ENCODE measurements at places on chromosomes 11 and 22. TPM values are rescaled to one million over a fixed set of nuclear protein-coding genes. Genes with fewer than 3 reads are reported as not detected.

GRCh38 chr11:85123752-85124231, 503.4 kb downstream of the DLG2 start:
- DNase-seq = no peak

DNA sequence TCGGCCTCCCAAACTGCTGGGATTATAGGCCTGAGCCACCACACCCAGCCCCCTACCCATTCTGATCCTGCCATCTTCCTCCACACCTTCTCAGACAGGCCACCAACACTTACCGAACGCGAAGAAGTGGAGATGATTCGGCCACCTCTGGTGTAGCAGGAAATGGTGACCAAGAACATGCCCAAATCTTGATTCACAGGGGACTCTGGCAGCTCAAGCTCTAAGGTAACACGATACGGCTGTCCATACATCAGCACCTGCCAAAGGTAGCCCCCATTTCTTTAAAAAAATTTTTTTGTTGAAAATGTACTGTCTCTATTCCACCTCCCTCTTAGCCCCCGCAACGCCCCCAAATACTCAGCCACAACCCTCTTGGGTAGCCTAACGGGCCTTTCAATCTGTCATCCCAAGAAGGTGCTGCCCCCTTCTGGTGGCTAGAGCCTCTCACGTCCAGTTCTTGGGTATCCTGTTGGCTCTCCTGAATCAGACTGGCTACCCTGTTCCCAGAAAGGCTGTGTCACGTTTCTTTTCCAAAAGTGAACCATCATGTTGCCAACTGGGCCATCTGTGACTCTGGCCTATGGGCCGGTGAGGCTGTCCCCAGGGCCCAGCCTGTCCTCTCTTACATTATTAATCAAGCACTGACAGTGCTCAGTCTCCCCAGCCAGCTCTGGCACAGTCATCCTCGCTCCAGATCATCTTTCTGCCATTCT, 5.3 kb upstream of the LRRN4CL start:
- peak; percentile 25 for DNase-seq

GRCh38 chr11:90874281-90874680, 651.4 kb upstream of the CHORDC1 start:
- DNase-seq = no peak

DNA sequence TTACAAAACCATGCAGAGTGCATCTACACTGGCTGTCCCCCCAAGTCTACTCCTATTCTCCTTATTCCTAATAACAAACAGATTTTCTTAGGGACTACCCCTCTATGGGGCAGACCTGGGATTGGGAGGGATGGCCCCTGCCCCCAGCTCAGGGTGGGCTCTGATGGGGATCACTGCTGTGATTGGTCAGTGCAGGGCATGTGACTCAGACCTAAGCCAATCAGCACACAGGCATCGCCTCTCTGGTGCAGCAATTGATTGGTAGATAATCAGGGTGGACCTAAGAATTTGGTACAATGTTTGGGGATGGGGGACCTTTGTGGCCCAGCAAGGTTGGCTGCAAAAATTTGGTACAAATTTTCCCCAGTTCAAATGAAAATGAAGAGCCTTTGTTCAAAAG, 57.2 kb upstream of the SHANK2 start:
- no peak for DNase-seq

DNA sequence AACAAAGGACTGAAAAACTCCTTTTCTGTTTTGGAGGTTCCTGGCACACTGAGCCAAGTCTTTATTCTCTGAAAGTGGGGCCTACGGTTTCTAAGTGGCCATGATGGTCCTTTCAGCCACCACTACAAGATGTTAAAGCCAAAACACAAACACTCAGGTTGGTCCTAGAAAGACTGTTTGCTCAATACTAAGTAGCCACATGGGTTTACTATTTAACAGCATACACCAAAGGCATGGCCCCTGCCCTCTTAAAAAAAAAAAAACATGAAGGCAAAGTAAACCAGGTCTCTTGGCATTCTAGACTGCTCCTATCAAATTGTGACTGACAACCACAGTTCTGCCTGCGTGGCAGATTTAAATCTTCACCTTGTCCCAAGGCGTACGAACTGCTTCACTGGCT, 123.6 kb upstream of the BID start:
- DNase-seq = no peak

DNA sequence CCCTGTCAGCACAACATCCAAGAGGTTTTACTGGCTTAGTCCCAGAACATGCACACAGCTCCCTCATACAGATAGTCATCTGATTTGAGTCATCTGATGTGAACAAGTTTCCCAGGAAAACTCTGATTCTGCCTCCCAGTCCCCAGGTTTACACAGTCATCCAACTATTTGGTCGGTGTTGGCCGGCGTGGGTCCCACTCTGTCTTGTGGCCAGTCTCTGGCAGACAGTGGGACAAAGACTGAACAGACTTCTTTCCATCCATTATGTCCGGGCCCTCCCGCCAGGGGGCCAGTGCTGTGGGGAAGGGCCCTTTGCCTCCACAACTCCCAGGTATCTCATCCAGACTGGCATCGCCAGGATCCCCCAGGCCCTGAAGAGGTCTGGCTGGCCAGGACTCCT, 60.0 kb downstream of the BTG4 start:
- no peak for DNase-seq

- DNase-seq = no peak
These were observed 93.3 kb downstream of the SGSM3 start for GRCh38 chr22:40463683-40464082.

GRCh38 chr22:35972559-35972958, 56.1 kb downstream of the RBFOX2 start:
- no peak for DNase-seq

- no peak for DNase-seq
These were observed 6.7 kb downstream of the CD5 start for GRCh38 chr11:61108847-61109585.

DNA sequence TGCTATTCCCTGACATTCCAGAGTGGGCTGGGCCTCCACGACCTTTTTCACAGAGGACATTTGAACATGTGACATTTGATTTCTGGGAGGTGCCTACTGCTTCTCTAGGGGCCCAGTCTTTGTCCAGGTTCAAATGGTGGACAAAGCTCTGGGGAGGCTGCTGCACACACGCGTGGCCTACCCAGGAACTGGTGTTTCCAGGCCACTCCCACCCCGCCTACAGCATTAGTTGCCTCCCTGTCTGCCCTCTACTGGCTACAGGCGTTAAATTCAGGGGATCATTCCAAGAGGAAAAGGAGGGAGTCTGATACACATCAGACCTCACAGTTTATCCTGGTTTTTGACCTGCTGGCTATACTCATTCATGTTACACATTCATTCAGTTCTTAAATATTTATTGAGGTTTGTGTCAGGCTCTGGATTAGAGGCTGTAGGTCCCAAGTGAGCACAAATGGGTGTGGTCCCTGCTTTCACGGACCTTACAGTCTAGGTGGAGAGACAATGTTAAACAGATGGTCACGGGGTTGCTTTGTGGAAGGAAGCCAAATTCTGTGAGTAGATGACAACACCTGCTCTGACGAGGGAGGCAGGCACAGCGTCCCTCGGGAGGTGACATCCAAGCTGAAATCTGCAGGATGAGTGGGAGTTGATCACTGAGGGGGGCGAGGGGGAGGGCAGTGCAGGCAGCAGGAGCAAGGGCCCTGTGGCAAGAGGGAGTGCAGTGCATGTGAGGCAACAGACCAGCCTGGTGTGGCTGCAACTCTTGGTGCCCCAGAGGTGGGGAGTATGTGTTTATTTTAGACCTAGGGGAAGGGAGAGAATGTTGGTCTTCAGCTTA, 11.8 kb downstream of the TUB start:
- no peak for DNase-seq

DNA sequence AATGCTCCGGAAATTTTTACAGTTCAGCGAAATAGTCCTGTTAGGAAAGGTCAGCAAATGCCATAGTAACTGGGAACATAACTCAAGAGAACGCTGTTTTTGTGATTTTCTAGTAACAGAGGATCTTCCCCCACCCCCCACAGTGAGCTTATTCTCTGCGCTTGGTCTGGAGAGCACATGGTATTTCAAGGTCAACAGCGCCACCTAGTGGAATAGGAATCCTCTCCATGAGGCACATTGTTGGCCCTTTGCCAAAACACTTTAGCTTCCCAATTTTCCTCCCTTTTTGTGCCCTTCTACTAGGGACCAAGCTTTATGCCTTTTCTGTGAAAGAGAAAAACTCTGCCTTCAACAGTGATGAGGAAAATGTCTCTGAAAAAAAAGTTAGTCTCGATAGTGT, 13.2 kb upstream of the OR4C12 start:
- no peak for DNase-seq

GRCh38 chr11:40514124-40514523, 945.3 kb downstream of the LRRC4C start:
- peak; percentile 2 for DNase-seq

DNA sequence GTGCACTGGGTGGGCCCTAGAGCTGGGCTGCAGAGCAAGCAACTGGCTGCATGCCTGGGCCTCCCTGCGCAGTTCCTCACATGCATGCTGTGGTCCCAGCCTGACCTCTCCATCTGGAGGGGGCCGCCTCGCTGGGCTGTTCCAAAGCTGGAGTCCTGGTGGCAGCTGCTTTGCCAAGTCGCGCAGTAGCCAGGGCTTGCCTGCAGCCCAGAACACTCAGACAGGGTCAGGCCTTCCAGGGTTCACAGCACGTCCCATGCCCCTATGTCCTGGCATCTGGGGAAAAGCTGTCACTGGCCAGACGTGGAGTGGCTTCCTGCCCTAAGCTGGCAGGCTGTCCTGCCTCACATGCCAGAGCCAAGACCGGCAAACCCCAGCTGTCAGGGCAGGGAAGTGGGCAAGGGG, 16.5 kb upstream of the CDC42EP2 start:
- peak; percentile 82 for DNase-seq

- no peak for DNase-seq
These were observed 1044.3 kb upstream of the RAG2 start for GRCh38 chr11:37642296-37642695.

- DNase-seq = peak; percentile 13
These were observed 10.2 kb downstream of the GNB1L start for GRCh38 chr22:19844377-19845053.

DNA sequence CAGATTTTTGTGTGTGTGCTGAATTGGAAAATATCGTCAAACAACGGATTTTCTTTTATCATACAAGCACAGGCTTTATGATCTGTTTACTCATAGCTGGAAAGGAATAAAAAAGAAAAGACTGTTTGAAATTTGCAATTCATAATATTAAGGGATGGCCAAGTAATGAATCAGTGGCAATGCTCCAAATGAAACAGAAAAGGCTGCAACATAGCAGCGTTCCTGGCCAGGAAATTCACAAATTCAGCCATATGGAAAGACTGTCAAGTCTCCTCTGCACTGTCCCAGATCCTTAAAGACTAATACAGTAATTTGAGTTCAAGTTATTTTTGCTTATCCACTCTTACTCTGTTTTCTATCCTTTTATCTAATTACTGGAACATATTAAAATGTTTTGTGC, 98.2 kb downstream of the MSANTD4 start:
- peak; percentile 24 for DNase-seq

- DNase-seq = no peak
These were observed 674.1 kb downstream of the OPCML start for GRCh38 chr11:132858223-132858622.

- no peak for DNase-seq
These were observed 63.5 kb downstream of the CSTPP1 start for GRCh38 chr11:47000033-47000432.

DNA sequence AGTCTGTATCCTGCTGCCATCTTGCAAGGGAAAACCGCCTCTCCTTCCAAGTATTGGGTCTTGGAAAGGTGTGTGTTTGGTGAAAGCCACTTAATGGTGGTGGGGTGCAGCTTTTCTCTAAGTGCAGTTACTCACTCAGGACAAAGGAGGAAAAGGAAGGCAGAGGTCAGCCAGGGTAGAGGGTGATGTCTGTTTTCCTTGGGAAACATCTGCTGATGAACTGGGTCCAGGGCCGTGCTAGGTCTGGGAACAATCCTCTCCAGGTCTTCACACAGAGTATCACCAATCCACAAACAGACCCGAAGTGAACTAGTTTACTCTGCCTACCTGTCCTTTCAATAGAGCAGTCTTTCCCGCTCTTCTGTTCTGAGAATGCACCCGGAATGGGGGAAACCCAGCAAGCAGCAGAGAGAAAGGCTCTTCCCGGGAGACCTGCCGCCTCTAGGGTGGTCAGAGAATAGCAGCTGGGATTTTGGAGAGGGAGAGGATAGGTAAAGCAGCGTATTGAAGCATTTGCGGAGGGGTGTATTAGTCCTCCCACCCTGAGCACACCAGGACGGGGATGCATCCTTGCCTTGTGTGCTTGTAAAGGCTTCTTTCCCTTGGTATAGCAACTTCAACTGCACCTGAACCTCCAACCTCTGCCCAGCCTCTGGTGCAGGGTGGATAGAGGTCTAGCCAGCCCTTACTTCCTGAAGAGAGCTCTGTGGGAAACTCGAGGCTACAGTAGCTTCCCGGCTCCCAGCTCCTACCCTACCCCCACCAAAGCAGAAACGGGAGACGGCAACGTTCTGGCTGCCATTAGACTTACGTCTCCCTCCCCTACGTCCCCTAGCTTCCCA, 20.7 kb downstream of the LHFPL7 start:
- no peak for DNase-seq

- peak; percentile 20 for DNase-seq
These were observed 20.6 kb downstream of the APOBEC3H start for GRCh38 chr22:39117585-39118191.

GRCh38 chr22:27399161-27399560, 402.4 kb downstream of the MN1 start:
- no peak for DNase-seq

DNA sequence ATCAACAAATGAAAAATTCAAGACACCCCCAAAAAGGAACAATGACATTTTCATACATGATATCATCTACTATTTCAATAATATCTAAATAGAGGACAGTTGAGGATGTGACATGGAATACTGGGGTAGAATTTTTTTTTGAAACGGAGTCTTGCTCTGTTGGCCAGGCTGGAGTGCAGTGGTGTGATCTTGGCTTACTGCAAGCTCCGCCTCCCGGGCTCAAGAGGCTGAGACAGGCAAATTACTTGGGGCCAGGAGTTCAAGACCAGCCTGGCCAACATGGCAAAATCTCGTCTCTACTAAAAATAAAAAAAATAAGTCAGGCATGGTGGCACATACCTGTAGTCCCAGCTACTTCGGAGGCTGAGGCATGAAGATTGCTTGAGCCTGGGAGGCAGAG, 41.4 kb downstream of the LRRC74B start:
- DNase-seq = no peak

DNA sequence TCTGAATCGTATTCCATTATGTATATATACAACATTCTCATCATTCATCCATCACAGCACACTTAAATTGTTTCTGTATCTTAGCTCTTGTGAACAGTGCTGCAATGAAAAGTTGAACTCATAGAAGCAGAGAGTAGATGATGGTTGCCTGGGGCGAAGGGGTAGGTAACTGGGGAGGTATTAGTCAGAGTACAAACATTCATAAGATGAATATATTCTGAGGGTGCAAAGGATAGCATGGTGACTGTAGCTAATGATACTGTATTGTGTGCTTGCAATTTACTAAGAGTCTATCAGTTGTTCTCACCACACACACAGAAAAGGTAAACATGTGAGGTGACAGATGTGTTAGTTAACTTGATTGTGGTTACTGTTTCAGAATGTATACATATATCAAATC, 12.6 kb upstream of the RFPL2 start:
- no peak for DNase-seq

GRCh38 chr11:73633999-73634398, 12.4 kb upstream of the PLEKHB1 start:
- DNase-seq = no peak

TUBA8 gene
- 2.5 TPM for total RNA-seq

FREY1 gene
- total RNA-seq = not detected

MPPED2 gene
- 9.0 TPM for total RNA-seq

CTR9 gene
- 32.8 TPM for total RNA-seq

KDM4E gene
- not detected for total RNA-seq

YPEL4 gene
- 1.1 TPM for total RNA-seq

MYRF gene
- total RNA-seq = 0.30 TPM

OR10S1 gene
- total RNA-seq = not detected

All from skin of body (tissue), 3 donors.